Kidney capillary endothelial cell (primary cell): ENCODE measurements at places on chromosomes 2 and 18.

- DNase-seq: no peak
Observed at GRCh38 chr2:69344305-69344704, 42.7 kb downstream of the GFPT1 start.

DNA sequence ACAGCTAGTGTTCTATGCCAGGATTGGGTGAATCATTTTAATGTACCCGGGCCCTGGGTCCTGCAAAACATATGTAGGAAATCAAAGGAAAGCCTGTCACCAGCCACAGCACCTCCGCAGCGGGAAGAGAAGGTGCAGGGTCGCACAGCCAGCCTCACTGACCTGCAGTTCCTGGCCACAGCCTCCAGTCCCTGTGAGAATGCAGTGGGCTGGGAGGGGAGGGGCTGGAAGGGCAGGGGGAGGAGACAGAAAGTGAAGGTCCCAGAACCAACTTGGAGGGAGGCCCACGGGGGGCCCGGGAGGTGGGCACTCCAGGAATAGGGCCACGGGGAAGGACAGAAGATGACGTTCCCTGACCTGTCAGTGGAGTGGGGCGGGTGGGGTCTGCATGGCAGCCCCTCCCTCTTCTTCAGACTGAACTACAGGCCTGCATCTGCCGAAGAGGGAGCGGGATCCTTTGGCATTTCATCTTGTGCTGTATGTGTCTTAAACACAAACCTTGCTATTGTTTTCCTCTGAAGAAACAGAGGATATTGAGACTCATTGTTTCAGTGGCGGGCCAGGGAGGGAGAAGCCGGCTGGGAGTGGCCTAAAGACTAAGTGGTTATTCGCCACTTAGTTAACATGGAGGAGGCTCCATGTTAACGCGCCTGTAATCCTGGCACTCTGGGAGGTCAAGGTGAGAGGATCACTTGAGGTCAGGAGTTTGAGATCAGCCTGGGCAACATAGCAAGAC, 7.5 kb downstream of the MAL start:
- no peak for DNase-seq

GRCh38 chr18:29749704-29750103, 1292.8 kb downstream of the DSC3 start:
- no peak for DNase-seq

GRCh38 chr2:66443186-66443978, 8.5 kb downstream of the MEIS1 start:
- no peak for DNase-seq

GRCh38 chr2:81087646-81088045, 783.1 kb upstream of the LRRTM1 start:
- DNase-seq: no peak

DNA sequence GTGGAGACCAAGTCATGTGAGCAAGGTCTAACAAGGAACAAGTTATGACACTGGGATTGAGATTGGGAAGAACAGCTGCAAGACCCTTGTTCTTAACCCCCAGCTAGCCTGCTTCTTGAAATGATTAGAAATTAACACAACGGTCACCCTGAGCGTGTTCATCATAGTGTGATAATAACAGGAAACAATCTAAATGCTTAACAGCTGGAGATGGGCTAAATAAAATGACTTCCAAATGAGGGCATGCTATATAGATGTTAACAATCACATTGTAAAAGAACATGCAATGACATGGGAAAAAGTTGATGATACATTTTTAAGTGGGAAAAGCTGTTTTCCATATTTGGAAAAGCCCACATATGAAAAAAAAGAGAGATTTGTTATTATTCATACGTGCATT, 47.6 kb downstream of the RPL37A start:
- DNase-seq: no peak

DNA sequence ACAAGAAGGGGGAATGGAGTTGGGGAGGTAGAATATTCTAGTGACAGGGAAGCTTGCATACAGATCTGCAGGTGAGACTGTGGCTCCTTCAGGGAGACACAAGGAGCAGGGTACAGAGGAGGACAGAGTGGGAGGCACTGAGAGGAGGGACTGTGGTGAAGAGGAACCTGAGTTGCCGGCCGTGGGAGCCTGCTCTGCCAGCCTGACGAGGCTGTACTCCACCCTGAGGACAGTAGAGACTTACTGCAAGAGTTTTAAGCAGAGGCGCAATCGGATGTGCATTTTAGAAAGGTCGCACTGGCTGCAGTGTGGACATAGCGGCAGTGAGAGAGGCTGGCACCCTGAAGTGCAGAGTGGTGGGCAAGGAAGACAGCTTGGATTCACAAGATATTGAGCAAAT, 185.8 kb downstream of the GFPT1 start:
- no peak for DNase-seq

- DNase-seq: no peak
Observed at GRCh38 chr2:27823135-27823534, 51.6 kb downstream of the MRPL33 start.

- DNase-seq: no peak
Observed at GRCh38 chr2:183607995-183608394, 483.8 kb downstream of the NUP35 start.

GRCh38 chr2:205680903-205681302, 1.4 kb upstream of the NRP2 start:
- no peak for DNase-seq

- no peak for DNase-seq
Observed at GRCh38 chr2:44731505-44731904, 210.0 kb upstream of the SIX3 start.

GRCh38 chr2:72859831-72860262, 27.4 kb upstream of the SPR start:
- peak; percentile 25 for DNase-seq

GRCh38 chr2:219706823-219707281, 79.4 kb downstream of the SLC4A3 start:
- no peak for DNase-seq

- DNase-seq: no peak
Observed at GRCh38 chr2:72255540-72255939, 107.9 kb upstream of the CYP26B1 start.

DNA sequence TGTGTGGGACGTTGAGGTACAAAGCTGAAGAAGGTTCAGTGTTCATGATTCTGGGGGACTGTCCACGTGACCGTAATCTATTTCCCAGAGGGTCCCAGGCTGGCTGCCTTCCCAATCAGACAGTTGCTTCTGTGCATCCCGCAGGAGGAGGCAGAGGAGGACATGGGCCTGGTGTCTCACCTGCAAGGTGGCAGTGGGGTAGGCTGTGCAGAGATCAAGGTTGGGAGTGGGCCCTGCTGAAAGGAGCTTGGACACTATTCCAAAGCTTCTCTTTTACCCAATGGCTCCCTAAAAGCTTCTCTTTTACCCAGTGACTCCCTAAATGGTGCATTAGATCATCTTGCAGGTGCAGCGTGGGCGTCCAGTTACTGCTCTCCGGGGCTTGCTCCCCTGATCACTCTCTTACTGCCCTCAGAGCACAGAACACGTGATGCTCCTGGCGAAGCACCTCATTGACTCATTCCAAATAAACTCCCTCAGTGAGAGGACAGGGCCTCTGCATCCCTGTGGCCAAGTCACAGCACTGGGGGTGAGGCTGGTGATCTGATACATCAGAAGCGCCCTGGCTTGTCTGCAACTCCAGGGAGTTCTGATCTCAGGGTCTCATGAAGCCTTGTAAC, 41.5 kb downstream of the RNF144A start:
- DNase-seq: no peak

DNA sequence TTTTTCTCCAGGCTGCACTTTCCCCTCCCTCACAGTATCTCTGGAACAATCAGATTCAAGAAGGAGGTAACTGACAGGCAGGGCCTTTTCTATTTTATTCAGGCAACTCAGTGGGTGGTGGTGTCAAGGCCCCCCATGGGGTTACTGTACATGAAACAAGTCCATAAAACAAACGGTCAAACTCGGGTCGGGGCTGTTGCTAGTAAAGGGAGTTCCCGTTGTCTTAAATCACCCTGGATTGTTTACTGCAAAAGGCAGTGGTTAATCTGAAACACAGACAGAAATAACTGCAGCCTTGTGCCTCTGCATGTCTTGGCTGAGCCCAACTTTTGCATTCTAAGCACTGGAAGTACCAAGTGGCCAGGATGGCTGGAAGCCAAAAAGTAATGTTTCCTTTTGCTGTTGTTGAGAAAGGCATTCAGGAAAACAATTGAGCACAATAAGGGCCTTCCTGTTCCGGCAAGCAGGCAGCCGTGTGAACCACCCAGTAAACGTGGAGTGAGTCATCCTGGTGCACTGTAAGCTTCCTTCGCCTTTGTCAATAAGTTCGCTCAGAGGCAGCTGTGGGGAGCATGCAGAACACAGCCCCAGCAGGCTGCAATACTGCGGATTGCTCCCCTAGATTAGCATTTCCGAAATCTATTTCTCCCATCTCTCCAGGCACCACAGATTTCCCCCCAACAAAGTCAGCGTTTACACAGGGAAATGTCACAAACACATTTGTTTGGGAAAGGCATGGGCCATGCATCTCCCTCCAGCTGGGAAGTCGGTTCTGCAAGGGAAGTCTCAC, 149.6 kb downstream of the IRS1 start:
- peak; percentile 99 for DNase-seq

DNA sequence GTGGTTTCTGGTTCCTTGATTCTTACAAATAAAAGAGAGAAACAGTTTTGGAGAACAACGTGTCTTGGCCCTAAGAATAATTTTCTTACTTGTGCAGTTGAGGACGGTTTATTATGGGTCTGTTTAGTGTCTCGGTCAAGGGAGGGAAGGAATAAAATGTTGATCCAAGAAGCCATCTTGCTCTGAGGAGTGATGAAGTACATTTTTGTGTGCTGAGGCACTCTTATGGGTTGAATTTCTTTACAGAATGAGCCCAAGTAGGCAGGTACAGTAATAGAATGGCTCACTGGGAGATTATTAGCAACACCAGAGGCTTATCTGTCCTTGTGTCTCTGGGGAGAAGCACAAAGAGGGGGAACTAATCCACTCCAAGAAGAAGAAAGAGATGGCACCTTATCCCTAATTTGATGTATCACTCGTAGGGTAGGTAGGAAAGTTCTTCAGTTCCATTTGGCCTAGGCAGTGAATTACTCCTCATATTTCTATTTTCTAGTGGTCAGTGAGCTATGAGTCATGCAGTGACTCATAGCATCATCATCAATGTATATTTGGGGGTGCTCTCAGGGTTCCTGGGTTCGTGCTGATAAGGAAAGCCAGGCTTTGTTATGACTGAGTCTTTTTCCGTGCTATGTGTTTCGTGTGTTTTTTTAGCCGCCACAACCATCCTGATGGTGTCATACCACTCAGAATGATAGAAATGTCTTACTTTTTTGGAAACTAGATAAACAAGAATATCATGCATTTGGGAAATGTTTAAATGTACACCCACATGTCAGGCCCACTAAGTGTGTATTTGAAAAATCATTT, 250.1 kb upstream of the CTAGE1 start:
- peak; percentile 60 for DNase-seq

GRCh38 chr2:86044045-86044444, 61.6 kb downstream of the POLR1A start:
- no peak for DNase-seq

- DNase-seq: no peak
Observed at GRCh38 chr2:50431958-50432650, 599.8 kb downstream of the NRXN1 start.

DNA sequence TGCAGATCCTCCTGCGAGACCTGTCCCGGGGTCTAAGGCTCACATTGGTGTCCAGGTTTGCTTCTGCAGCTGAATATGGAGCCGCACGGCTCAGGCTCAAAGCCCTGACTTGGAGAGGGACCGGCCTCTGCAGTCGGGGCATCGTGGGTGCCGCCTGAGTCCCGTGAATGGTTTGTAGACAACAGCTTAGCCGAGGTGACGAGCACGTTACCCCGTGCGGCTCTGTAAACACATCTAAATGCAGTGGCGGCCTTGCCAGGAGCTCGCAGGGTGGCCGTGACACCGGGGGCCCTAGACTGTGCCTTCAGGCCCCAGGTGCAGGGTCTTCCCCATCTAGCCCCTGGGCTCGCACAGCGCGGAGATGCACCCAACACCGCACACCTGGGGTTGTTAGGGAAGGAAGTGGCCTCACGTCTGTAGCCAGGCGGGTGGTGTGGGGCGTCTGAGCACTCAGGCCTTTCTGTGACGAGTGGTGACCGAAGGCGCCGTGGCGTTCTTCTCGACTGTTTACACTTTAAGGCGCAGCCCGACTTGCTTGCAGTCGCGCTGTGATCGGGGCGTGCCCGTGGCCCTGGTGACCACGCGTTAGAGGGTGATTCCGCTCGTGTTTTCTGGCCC, 91.6 kb downstream of the NFATC1 start:
- DNase-seq: no peak

DNA sequence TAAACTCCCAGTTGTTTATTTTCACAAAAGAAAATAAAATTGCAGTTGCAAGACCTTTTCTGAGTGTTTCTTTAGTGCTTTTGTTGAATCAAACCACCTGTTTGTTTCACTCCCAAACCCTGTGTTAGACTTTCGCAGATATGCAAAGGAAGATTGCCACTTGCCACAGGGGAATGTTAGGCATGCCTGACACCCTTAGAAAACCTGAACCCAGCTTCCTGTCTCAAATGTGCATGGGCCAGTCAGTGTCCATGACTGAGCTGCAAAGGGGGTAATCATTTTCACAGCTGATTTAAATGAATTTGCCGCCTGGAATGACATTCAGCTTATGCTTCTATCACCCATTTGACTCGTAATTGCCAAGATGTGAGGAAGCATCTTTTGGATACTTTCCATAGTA, 17.5 kb downstream of the TGOLN2 start:
- DNase-seq: no peak

DNA sequence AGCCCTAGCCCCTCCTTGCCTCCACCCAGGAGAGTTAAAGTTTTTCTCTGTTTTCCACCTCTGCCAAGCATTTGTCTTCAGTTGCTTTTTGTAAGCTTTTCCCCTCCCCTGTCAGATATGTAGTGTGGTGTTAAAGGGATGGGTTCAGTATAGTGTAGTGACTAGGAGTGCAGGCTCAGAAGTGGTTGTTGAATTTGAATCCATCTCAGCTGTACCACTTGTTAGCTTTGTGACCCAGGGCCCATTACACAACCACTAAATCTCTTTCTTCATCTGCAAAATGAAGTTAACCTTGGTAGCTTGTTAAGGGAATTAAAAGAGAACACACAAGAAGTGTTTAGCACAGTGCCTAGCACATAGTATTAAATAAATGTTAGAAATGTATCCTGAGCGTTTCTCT, 56.9 kb downstream of the MAP3K20 start:
- DNase-seq: no peak

DNA sequence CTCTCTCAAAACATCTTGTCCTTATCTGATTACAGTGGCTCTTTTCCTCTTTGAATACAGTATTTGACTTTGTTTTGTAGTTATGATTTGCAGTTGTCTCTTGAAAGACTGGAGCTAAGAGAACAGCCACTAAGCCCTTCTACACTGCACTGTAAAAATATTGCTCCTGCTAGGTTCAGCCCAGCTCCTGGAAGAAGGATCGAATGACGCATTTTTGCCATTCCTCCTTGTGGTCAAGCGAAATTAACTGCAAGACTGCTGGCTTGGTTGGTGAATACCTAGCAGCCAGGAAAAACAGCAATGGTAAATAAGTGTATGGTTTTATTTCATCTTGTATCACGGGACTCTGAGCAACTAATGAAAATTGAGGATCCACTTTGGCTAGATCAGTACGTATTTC, 407.8 kb upstream of the CDH2 start:
- no peak for DNase-seq
